ENCODE measurements at places on chromosomes 7 and 10.

- DNase-seq, result peak; percentile 70
Observed at GRCh38 chr7:44145479-44145968, 4.4 kb upstream of the MYL7 start.

- no peak for DNase-seq
Observed at GRCh38 chr7:114708646-114709045, 213.2 kb upstream of the MDFIC start.

DNA sequence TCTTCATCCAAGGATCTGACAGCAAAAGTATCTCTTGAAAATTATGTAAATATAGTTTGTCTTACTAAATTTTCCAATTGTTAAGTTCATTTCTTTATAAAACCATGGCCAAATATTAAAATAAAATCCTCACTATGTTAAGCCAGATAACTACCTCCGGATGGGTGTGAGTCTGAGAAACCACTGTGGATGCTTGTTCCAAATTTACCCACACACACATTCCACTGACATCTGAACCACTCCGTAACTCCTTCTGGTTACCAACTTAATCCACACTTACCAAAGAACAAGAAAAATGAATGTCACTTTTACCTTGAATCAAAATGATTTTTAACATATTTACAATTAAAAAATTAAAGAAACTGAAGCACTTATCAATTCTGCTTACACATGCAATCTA, 19.7 kb downstream of the CYTH3 start:
- no peak for DNase-seq

DNA sequence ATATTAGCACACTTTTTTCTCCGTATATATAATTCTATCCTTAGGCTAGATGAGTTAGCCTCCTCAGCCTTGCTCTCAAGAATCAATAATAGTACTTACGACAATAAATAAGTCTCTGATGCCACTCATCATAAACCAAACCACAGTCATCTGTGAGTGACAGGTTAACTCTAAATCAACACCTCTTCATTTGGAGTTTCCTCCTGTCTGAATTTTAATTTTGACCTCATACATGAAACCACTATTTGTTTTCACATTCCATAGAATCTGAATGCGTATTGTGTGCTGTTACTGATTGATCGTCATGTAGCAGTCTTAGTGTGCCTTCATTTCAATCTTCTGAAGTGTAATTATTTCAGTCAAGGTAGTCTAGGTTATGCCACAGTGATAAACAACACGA, 85.8 kb downstream of the HGF start:
- no peak for DNase-seq

- no peak for DNase-seq
Observed at GRCh38 chr10:133365461-133366129, 7.6 kb downstream of the ECHS1 start.

Data from CD4-positive, alpha-beta T cell treated with Interleukin-17A for 4 hours (primary cell).